ENCODE measurements at places on chromosomes 2 and 18.

DNA sequence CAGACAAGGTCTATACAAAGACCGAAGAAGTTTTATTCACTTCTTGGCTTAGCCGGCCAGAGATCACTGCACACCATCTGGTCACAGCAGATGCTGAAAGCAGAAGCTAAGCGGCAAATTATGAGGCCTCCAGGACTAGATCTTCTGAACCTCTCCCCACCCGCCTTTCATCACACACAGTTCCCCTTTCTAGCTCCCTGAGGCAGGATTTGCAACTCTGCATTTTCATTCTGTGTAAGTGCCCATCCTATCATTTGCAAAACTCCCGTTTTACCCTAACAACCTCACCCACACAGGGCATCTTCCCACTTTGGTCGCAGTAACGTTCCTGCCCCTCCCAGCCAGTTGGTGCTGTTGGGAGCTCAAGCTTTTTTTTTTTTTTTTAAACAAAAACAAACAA, 3.1 kb upstream of the MOB1A start:
- peak; percentile 95 for DNase-seq

DNA sequence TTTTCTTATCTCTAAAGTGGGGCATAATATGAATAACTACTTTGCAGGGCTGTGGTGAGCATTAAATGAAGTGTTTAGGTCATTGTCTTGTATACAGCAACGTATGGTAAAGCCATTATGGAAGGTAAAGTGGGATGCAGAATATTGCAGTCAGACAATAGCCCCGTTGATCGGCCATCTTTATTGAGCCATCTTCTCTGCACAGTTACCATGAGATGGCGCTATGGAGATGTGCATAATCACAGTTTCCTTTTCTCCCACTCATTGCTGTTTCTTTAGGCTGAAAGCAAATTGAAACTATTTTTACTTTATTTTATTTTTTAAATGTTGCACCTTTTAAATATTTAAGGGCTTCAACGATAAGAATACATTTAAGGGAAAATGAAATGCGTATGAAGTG, 108.9 kb downstream of the THSD7B start:
- no peak for DNase-seq

GRCh38 chr2:133434959-133435668, 133.1 kb downstream of the NCKAP5 start:
- no peak for DNase-seq

DNA sequence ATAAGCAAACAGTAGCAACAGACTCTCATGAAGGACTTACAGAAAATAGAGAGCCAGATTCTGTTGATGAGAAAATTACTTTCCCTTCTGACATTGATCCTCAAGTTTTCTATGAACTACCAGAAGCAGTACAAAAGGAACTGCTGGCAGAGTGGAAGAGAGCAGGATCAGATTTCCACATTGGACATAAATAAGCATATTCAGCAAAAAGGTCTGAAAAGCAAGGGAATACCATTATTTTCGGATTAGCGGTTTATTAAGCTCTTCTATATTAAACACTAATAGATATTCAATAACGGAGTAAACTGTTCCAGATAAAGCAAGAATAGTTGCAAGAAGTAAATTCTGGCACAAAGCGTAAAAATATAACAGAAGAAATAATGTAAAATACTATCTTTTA, 25.0 kb downstream of the POLI start:
- no peak for DNase-seq

GRCh38 chr2:159562248-159562647, 54.1 kb downstream of the BAZ2B start:
- DNase-seq, result peak; percentile 92

DNA sequence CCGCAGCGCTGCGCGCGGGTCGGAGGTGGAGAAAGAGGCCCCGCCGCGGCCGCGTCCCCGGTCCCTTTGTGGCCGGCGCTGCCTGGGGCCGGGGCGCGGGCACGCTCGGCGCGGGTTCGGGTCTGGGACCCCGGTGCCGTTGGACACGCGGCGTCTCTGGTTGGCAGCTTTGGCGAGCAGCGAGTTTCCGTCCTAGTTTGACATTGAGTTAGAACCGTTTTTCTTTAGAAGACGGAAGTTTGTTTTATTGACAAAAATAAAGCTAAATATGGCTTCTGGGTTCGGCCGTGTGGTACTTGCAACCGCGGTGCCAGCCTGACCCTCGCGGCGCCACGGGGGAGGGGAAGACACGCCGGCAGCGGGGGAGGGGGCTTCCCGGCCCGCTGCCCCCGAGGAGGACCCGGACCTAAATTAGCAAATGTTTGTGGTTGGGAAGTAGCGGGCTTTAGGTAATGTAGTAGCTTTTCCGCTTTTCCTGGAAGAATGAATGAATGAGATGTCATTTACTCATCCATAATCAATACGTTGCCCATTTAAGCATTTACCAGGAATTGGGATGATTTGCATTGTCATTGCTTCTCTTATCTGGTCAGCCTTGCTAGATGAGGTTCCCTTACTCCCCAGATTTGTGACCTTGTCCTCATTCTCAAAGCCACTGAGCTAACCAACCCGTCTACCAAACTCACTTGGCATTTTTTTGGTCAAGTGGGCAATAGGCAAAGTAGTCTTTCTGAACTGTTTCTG, 530 bp downstream of the GALNT1 start:
- no peak for DNase-seq

DNA sequence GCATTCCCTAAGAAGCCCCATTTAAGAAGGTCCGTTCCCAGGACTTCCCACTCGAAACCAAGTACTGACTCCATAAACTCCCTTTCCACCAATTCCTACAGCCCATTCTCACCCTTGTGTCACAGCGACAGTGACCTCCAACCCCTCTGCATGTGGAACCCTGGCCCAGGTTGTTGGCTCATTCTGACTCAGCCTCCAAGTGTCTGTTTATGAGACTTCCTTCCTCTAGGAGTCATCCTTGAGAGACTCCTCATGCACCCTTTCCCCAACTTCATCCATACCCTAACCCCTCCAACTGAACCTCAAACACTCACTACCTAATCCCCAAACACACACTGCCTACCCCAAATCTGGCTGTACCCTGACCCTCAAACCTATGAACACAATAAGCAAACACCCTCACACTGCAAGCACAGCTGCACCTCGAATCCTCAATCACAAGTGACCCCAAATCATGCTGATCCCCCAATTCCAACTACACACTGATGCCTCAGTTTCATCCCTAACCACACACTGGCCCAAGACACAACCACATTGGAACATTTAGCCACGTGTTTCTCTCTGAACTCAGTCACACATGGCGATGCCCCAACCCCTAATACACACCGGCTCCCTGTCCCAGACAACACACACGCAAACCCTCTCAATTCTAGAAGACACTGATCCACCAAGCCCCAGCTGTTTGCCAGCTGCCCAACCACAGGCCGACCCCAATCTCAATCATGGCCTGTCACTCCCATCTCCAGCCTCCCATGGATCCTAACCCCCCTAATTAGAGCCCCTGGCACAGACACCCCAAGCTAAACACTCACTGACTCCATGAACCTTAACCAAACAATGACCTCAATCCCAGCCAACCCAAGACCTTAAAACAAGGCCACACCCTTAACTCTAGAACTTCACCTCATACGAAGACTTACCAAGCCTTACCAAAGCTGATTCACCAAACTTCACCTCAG, 219.6 kb downstream of the CYP26B1 start:
- no peak for DNase-seq

- no peak for DNase-seq
These were observed 50.6 kb upstream of the TMEFF2 start for GRCh38 chr2:192245329-192245728.

Data from AML-193 (cell line).